ENCODE measurements at places on chromosomes 11 and 22. TPM values are rescaled to one million over a fixed set of nuclear protein-coding genes. Genes with fewer than 3 reads are reported as not detected.

DNA sequence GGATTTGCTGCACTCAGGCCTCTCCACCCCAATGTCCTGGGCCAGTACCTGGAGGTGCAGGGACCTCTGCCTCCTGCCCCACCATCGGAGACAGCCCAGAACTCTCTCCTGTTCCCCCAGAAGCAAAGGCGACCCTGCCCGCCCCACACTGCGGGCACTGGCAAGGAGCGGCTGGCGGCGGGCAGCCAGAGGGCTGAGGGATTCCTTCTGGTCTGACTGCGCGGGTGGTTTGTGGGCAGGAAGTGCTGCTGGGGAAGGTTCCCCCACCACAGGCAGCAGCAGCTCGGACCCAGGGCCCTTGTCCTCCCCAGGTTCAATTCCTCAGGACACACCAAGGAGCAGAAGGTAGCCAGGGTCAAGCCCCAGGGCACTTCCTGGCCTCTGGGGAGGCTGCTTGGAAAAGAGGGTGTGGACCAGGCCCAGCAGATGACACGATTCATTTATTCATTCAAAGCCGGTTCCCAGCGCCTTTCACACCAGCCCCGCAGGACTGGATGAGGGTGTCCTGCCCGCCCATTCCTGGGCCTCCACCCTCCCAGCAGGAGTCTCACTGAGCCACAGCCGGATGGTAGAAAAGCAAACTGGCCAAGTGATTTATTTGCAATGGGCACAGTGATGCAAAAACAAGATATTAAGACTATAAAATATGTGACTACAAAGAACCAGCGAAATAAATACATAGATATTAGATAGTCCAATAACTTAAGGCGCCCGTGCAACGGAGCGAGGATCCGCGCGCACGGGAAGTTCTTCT, 1.2 kb downstream of the PHLDA2 start:
- no peak for DNase-seq

P2RX3 gene
- not detected for total RNA-seq

DNA sequence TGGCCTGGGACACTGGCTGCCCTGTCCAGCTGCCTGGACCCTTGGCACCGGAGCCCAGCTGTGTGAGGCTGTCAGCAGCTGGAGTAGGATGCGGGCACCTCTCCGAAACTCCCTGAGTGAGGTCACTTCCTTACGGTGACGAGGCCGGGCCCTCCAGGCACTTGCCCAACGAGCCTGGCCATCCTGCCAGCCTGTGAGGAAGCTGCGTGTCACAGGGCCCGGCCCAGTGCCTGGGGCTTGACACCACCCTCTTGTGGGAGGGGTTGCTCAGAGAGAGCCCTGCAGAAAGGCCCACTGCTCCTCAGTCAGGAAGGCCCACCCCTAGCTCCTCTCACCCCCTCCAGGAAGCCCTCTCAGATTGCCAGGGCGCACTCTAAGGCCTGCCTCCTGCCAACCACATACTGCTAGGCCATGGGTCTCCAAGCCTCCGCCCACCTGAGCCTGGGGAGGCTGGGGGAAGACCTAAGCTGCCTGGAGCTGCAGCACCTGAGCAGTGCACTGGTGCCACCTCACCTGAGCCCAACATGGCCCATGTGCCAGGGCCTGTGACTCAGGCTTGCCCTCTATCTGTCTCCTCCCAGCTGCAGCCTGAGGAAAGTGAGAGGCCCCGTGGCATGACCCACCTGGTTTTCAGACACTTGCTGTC, 4.3 kb upstream of the PHLDA2 start:
- DNase-seq, result peak; percentile 96

ALKBH3 gene
- total RNA-seq, result 78.0 TPM

DNA sequence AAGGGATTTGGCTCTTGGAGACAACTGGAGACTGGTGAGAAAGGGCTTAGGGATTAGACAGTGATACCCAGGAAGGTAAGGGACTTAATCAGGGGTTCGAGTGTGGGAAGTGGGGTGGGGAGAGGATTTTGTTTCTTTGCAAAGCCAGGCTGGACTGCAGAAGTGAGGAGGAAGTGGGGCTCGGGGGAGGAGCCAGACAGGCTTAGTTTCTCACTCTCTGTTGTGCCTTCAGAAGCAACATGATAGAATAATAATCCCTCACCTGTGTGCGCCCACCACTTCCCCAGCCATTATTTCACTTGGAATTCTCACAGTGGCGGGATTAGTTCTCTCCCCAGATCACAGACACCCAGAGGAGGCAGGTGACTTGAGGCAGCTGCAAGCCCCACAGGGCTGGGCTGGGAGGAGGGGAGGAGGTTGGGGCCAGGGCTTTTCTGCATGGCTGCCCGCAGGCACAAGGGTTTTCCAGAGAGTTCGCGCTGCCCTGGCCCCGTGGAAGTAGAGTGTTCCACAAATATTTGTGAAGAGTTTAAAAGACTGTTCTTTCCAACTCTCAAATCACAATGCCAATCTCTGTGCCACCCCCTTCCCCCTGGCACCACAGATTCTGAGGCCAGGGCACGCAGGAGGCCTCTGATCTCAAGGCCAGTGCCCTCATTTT, 4.0 kb upstream of the SEC14L2 start:
- no peak for DNase-seq

- DNase-seq, result no peak
Measured at GRCh38 chr22:26124991-26125725, 44.1 kb upstream of the SEZ6L start.

- no peak for DNase-seq
Measured at GRCh38 chr11:69520186-69520916, 38.9 kb downstream of the LINC01488 start.

SMC1B gene
- not detected for total RNA-seq

- peak; percentile 54 for DNase-seq
Measured at GRCh38 chr11:123062892-123063825, 1.2 kb upstream of the HSPA8 start.

DNA sequence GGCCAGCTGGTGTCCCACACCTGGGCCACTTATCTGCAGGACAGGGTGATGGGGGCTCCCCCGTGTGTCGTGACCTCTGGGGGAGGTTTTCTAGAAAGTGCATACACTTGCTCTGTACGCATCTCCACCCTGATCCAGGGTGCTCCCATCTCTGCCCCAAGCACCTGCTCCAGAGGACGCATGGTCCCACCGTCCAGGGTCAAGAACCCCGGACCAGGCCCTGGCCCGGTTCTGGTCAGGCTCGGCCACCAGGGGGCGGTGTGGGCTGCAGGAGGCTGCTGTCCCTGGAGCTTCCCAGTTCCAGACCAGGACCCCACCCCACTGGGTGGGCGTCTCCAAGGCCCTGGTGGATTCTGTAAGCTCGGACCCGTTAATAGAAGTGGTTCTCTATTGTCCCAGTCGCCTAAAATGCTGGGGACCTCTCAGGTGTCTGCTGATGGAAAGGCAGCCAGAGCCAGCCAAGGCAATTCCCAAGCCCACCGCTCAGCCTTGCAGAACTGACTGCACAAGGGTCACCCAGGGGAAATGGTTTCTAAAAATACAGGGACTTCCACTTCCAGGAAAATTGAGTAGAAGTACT, 34.7 kb upstream of the SEPTIN5 start:
- DNase-seq, result peak; percentile 1

GRCh38 chr11:115418081-115418480, 86.1 kb downstream of the CADM1 start:
- DNase-seq, result no peak

IL18 gene
- 72.1 TPM for total RNA-seq

ST14 gene
- total RNA-seq, result 105 TPM

SLCO2B1 gene
- not detected for total RNA-seq

DNA sequence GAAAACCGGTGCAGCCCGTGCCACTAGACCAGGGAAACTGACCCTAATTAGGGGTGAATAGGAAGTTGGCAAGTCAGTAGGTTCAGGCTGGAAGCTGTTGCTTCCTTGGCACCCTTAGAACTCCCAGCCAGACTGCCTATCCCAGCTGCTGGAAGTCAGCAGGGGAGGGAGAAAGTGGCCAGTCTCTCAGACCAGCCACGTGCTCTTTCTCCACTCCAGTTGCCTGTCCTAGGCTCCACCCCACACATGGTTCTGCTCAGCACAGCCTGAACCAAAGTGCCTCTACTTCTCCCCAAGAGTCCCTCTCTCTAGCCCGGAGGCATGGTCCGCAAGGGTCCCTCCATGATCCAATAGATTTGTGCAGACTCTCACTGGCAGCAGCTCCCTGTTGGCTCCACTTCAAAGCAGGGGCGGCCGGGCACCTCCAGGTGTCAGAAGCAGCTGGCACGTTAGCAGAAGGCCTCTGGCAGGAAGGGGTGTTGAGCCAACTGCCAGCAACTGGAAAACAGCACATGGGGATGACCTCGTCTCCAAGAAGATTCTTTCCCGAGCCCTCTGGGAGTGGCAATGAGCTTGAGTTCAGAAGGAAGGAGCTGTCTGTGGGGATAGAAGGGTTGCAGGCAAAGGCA, 27.7 kb downstream of the ARFGAP2 start:
- no peak for DNase-seq

MRGPRE gene
- not detected for total RNA-seq

- no peak for DNase-seq
Measured at GRCh38 chr11:96092511-96092910, 168.6 kb upstream of the MTMR2 start.

- peak; percentile 4 for DNase-seq
Measured at GRCh38 chr11:120682866-120683265, 171.3 kb downstream of the GRIK4 start.

DNA sequence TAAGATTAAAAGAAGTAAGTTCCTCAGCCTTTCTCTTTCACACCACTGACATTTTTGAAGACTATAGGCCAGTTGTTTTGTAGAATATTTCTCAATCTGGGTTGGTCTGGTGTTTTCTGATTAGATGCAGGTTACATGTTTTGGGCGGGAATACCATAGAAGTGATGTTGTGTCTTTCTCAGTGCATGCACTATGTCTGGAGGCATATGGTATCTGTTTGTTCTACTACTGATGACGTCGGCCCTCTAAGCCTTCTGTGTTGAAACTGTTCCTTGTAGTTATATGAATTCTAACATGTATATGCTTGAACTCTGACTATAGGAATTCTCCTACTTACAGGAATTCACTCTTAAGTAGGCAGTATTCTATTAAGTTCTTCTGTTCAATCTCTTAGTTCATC, 21.6 kb downstream of the ZFTA start:
- DNase-seq, result peak; percentile 70

GRCh38 chr11:73087730-73088129, 54.4 kb downstream of the FCHSD2 start:
- DNase-seq, result peak; percentile 70

DNA sequence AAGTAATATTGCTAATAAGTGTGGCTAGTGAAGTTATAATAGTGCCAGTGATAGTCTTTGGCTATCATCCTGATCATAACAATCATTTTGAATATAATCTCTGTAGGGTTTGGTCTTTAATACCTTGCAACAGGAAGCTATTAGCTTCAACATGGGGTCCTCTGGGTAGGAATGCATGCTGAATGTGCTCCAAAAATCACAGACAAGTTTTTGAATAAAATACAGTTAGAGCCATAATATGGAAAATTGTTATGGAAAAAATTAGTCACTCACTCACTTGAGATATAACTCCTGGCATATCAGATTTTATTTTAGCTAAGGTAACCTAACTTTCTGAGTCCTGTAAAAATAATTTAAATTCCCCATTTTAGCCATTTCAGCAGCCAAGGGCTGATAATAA, 95.4 kb upstream of the MTMR2 start:
- no peak for DNase-seq

DNA sequence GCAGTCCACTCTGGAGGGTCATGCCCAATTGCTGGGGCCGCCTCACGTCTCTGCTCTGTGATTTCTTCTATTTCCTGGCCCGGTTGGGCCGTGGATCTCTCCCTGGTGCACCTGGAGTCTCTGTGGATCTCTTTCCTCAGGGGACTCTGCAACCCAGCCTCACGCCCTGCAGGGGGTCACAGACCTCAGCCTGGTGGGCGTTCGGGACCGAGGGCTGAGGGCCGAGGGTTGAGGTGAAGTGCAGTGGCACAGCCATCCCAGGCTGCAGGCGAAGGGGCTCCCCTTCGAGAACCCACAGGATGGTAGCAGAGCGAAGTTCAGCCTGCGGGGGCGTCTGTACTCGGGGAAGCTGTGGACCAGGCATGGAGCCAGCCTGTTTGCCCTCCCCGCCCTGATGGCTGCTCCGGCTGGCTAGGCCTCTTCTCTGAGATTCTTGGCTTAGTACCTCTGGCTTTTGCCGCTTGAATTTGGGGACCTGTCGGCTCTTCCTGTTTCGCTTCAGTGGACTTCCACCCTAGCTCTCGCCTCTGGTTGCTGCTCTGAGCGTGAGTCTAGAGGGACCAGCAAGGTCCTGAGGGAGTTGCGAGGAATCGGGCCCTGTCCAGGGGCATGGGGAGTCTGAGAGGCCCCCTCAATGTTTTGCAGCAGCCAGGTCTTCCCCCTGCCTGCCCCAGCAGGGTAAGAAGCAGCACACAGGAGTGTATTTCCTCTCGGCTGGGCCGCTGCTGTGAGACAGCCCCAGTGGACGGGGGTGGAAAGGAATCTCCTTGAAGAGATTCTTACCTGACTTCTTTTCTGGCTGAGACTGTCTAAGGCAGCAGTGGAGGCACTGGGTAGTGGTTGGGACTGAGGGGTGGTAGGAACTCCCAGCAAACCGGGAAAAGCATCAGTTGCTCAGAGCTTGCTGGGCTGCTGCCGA, 140.8 kb downstream of the TBC1D22A start:
- no peak for DNase-seq

BEST1 gene
- 3.7 TPM for total RNA-seq

GRCh38 chr22:47100019-47100418, 337.6 kb downstream of the TBC1D22A start:
- no peak for DNase-seq

GRCh38 chr11:122843281-122844141, 5.2 kb downstream of the CRTAM start:
- peak; percentile 23 for DNase-seq

GRCh38 chr11:46898396-46899095, 19.8 kb downstream of the LRP4 start:
- peak; percentile 60 for DNase-seq

DNA sequence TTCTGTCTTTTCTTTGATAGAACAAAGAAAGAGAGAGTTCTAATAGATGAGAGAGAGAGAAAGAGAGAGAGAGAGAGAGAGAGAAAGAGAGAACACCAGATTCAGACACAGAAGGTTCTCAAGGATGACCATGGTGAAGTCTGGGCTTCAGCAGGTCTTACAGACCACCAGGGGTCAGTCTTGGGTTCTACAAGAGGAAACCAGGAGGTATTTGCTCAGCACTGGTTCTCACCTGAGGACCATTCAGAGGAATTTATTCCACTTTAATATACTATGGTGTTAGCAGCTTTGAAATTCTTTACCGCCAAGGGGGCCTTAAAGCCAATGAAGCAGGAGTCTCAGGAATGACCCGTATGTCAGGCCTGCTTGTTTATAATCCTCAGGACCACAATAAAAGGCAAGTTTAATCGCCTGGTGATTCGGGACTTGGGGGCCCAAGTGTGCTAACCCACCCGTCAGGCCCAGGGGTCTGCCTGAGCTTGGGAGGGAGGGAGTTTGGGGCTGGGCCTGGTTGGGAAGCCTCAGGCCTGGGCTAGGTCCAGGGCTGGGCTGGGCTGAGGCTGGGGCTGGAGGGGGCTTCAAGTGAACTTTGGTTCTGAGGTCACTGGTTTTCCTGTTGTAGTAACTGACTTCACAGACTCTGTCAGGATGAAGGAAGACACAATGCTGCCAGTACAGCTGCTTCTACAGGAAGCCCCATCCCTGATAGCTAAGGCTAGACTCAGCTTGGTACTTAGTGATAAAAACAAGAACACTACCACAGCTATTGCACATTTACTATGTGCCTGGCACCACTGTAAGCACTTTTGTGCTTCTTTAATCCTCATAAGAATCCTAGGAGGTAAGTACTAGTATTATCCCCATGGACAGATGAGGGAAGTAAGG, 179.2 kb upstream of the ZBED5 start:
- DNase-seq, result peak; percentile 62

GRCh38 chr11:83061883-83062282, 9.8 kb downstream of the RAB30 start:
- DNase-seq, result no peak

CRACR2B gene
- total RNA-seq, result 0.51 TPM
